ENCODE measurements at places on chromosomes 11 and 22. TPM values are rescaled to one million over a fixed set of nuclear protein-coding genes. Genes with fewer than 3 reads are reported as not detected.

Gene P2RY6
- 0.38 TPM for total RNA-seq

Gene FXYD2
- total RNA-seq = 0.22 TPM

Gene LRP5
- 14.5 TPM for total RNA-seq

Gene KCNE3
- 3.0 TPM for total RNA-seq

Gene RAG2
- 1.1 TPM for total RNA-seq

Gene MS4A4A
- not detected for total RNA-seq

Gene VWCE
- 4.7 TPM for total RNA-seq

Gene YAP1
- total RNA-seq = 31.6 TPM

Gene TANGO2
- total RNA-seq = 27.5 TPM

Gene ZBTB16
- 0.46 TPM for total RNA-seq

Gene TRIM64
- not detected for total RNA-seq

Gene PHLDB1
- total RNA-seq = 49.4 TPM

Gene SLC17A6
- total RNA-seq = 1.3 TPM

DNA sequence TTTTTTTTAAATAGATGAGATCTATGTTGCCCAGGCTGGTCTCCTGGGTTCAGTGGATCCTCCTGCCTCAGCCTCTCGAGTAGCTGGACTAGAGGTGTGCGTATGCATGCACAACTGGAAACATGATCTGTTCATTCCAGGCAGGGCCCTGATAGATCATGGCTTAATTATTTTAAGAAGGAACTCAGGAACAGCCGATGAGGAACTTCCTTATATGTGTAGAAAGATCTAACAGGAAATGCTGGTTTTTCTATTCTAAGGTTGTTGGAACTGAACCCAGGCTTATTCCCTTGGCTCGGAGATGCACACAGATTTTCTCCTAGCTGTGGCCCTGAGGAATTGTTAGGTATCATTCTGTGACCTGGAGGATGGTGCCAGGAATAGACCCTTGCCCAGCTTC is 32.4 kb downstream of the SPECC1L start:
- ATAC-seq = no peak

DNA sequence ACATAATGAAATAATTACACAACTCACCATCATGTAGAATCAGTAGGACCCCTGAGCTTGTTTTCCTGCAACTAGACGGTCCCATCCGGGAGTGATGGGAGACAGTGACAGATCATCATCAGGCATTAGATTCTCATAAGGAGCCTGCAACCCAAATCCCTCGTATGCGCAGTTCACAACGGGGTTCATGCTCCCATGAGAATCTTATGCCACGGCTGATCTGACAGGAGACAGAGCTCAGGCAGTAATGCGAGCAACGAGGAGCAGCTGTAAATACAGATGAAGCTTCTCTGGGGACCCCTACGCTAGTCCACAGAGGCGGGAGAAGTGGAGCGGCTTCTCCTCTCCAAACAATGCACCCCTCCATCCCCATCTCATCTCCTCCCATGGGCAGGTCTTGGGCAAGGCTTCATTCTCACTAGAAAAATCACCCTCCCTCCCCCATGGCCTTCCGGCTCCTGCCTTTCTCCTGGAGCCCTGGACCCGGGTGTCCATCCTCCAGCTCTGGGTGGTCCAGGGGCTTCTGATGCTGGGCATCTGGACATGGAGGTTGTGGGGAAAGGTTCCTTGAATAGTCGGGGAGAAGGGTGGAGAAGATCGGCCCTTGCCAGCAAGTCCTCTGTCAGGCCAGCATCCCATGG is 16.2 kb upstream of the RAC2 start:
- ATAC-seq = no peak

DNA sequence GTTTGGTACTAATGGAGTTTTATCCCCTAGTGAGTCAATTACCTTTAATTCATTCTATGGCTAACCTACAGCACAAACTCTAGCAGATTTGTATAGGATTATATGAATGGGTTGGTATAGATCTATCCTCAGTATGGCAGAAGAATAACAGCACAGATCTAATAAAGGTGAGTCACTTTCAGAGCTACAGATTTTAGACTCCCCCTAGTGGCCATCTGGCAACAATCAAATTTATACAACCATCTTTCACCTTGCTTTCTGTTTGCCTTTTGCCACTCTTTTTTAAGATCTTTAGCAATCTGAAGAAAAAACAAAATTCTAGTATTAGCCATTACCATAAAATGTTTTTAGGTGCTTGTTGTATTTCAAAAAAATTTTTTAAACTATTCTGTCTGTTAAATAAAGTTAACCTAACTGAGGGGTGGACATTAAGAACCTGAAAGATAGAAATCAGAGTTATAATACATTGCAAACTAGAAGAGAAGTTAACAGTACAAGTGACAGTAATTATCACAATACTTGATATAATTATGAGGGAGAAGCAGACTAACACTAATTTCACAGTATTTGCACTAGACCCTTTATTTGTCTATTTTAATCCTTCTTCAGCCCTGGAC is 25.8 kb downstream of the DDIAS start:
- no peak for ATAC-seq

- ATAC-seq = peak; percentile 15
Observed at GRCh38 chr22:23531966-23532705, 48.0 kb downstream of the IGLL1 start.

DNA sequence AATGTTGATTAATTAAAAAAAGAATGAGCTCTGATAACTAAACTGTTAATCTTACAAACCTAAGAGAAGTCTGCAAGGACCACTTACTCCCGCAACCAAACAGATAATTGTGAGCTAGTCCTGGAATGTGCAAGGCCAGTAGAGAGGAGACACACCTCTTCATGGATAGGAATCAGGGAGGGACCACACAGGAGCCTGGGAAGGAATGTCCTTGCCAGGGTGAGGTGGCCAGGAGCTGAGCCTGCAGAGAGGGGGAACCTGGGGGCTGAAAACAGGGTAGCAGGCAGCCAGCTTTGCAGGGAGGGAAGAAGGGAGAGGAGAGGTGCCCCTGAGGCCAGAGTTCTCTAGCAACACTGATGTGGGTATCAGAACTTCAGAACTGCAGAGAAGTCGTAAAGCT is 9.4 kb upstream of the NLRP10 start:
- ATAC-seq = no peak

DNA sequence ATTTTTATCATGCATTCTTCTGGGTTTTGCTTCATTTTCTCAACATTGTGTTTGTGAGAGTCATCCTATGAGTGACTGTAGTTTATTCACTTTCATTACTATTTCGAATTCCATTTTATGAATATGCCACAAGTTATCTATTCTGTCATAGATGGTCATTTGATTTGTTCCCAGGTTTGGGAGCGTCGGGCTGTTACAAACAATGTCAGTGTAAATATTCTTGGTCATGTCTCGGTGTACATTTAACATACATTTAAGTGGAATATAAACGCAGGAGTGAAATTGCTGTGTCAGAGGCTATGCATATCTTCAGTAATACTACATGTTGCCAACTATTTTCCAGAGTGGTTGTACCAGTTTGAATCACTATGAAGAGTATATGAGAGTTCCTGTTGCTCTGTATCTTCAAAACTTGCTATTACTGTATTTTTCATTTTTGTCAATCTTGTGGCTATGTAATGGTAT is 2.4 kb downstream of the TRIM44 start:
- no peak for ATAC-seq

DNA sequence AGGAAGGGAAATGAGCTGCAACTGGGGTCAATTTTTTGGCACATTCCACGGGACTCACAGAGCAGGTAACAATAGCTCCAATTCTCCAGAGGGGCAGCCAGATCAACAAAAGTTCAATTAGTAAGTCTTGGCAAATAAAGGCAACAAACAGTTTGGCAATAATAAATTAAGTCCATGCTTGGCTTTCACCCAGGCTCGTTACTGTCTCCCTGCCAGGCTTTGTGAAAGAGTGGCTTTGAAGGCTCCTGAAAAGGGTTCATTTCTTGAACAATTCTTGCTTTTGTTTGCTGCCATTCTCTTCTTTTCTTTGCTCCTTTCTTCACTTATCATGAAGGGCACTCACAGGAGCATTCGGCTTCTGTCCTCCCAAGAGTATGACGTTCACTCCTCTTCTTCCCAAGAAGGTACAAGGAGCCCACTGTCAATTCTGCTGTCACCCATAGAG is 123.3 kb downstream of the APIP start:
- ATAC-seq = no peak

- no peak for ATAC-seq
Observed at GRCh38 chr11:12386745-12387144, 9.4 kb downstream of the PARVA start.

- no peak for ATAC-seq
Observed at GRCh38 chr11:117830674-117831351, 6.3 kb upstream of the FXYD2 start.

DNA sequence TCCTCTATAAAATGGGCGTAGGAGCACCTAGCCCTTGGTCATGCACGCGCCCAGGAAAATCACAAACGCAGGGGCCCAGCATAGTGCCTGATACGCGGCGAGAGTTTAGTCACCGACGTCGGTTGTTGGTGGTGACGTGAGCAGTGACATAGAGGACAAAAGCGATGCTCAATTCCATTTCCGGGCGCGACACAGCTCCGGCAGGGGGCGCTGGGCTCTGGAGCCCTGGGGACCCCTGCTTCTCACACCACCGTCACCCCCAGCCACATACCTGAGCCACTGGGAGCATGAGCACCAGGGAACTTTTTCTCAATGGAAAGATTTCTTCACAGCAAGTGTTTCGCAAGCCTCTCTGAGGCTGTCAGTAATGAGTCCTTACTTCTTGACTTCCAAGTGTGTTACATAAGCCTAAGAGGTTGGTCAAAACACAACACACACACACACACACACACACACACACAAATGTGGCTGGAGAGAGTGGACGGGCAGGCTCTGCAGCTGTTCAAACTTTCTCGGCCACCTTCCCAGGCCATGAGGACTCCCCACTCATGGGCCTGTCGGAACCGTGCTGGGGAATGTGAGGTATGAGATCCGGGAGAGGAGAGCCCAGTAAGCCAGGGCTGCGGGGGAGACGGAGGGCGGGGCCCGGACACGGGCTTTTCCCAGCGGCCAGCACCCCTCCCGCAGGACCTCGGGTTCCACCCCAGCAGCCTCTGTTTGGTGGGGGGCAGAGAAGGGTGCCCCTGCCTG is 36.9 kb upstream of the LINC01488 start:
- ATAC-seq = no peak

DNA sequence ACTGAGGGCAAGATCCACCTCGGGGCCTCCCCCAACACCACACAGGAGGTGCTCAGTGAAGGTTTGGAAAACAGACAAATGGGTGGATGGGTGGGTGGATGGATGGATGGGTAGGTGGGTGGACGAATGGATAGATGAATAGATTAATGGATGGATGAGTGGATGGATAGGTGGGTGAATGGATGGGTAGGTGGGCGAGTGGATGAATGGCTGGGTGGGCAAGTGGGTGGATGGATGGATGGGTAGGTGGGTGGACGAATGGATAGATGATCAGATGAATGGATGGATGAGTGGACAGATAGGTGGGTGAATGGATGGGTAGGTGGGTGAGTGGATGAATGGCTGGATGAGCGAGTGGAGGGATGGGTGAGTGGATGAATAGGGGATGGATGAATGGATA is 863 bp upstream of the PRR33 start:
- ATAC-seq = no peak

DNA sequence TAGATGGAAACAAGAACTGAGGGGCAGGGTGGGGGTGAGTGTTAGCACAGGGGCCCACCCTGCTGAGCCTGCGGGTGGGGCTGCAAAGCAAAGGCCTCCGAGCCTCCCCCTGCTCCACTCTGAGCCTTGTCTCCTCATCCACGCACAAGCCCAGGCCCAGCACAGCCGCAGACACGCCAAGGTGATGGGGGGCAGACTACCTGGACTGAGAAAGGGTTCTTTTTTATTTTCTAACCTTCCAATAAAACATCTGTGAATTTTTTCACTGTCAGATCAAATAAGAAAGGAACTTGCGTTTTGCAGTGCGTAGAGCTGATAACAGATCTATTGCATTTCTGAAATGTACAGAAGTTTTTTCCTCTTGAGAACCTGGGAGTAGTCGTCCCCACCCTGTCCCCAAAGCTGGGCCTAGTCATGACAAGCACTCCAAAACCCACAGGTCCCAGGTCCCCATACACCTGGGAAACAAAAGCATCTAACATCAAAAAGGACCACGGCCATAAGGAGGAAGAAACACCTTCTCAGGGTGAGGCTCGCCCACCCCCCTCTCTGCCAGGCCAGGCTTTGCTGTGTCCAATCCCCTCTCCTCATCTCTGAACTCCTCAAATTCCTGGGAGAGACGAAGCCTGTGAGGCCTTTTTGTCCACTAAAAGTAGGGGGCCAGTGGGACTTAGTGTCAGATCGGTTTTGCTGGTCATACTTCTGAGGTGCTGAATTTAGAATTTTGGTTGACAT is 22.7 kb upstream of the CD5 start:
- ATAC-seq = no peak

DNA sequence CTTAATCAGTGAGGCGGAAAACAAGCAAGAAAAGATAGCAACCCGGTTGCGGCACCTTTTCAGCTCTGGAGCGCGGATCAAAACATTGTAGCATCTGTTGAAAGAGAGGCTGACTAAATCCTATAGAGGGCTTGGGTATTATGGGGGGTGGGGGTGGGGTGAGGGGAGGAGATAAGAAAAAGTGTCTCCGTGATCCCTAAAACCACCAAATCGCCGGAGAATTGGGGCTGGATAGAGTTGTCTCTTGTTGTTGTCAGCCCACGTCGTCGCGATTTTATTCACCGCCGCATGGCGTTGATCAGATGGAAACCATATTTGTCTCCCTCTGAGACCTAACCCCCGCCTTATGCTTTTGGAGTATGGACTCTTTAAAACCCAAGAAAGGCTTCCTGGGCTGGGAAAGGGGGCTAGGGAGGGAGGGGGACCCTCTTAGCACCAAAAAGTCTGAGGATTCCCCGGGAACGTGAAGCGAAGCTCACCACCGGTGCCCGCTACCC is 13.0 kb downstream of the PAX6 start:
- ATAC-seq = no peak

GRCh38 chr22:26580240-26580962 is 9.5 kb downstream of the TPST2 start:
- ATAC-seq = no peak

GRCh38 chr11:68890490-68891231 is 13.0 kb downstream of the MRPL21 start:
- peak; percentile 63 for ATAC-seq

DNA sequence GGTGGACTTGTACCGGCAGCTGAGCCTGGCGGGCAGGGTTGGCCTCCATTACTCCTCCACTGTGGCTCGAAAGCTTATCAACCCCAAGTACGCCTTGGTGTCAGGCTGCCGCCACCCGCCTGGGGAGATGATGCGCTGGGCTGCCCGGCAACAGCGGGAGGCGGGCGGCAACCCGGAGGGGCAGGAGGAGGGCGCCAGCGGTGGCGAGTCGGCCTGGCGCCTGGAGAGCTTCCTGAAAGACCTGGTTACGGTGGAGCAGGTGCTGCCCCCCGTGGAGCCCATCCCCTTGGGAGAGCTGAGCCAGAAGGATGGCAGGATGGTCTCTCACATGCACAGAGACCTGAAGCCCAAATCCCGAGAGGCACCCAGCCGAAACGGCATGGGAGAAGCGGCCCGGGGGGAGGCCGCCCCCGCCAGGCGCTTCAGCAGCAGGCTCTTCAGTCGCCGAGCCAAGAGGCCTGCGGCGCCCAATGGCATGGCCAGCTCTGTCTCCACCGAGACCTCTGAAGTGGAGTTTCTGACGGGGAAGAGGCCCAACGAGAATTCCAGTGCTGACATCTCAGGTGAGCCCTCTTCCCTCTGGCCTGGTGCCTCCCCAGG is 26.7 kb downstream of the FAM83F start:
- ATAC-seq = no peak

GRCh38 chr11:118007040-118007439 is 20.8 kb downstream of the IL10RA start:
- ATAC-seq = no peak

- no peak for ATAC-seq
Observed at GRCh38 chr22:19723983-19724827, 866 bp downstream of the GP1BB start.

GRCh38 chr11:26749927-26750326 is 28.1 kb upstream of the SLC5A12 start:
- ATAC-seq = no peak

GRCh38 chr22:32307617-32308016 is 50.0 kb upstream of the RFPL3 start:
- ATAC-seq = no peak

All from motor neuron (in vitro differentiated cells).